ENCODE measurements at places on chromosomes 4 and X.
A peak's percentile ranks its signal among the peaks of the same experiment; 100 is the strongest.

- DNase-seq, result no peak
These were observed 19.5 kb upstream of the SYTL5 start for GRCh38 chrX:37986893-37987292.

DNA sequence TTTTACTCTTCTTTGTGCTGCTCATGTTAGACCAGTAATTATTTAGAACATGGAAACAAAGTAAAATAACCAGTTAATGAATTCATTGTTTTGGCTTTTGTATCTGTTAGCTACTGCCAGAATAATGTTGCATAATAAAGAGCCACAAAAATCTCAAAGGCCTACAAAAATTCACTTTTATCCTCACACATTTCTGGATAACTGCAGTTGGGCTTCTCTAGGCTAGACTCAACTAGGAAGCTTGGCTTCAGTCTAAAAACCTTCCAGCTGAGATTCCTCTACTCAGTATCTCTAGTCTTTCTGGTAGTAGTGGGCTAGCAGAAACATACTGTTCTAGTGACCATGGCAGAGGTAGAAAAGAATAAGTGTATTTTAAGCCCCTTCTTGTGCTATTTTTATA, 73.0 kb downstream of the FAT4 start:
- no peak for DNase-seq

DNA sequence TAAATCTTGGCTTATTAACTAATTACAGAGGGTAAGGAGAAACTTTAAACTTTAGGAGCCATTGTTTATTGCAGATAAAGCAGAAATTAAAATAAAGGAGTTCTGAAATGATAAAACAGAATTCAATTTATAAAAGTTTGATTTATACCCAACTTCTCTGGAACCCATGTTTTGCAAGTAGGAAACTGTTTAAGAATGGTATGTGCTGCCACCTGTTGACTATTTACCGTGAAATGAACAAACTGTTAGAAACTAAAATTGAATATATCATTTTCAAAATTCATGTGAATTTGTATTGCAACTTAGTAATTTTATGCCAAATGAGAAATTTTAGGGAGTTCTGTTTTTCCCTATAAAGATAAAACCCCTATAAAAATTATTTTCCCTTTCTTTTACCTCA, 11.0 kb upstream of the TBC1D8B start:
- DNase-seq, result no peak

DNA sequence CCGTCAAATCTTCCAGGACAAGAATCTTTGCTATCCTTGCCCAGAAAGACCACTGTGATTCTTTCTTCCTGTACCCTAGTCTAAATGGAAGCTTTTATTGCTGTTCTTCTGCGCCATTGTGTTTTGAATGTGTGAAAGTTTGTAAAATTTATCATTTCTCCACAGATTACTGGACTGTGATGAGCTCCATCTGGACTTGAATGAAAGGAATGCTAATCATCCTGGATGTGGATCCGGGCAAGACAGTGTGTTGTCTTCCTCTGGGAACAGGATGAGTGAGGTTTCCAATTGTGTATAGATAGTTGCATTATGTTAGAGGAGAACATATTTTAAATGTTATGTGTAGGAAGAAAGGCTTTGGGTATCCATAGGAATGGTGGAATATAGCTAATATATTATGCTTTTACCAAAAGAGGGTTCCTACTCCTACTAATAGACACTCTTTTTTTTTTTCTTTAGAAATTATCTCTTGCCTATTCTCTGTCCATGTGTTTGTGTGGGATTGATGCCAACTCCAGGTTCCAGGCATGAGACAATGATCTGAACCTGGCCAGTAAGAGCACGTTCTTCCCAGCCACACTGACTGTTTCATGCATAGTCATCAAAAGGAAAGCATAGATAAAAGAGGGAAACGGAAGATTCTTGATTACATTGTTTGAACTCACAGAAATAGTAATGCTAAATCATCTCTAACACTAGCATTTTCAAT, 803.6 kb upstream of the ADGRL3 start:
- no peak for DNase-seq

DNA sequence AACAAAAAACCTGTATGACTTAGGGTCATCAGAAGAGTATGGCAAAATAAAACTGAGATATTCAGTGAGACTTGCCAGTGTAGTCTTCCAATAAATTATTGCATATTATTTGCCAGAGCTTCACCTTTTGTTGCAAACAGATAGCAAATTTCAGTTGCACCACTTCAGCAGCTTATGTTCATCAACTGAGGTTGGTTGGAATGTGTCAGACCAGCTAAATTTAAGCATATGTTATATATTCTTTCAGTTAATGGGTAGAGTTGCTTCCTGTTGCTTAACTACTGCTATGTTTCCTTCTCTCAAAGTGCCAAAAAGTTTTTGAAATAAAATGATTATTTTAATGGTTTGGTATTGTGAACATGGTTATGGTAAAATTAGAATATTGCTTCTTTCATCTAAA, 61.5 kb downstream of the GALNT7 start:
- no peak for DNase-seq

GRCh38 chr4:143921181-143921580, 15.8 kb upstream of the GYPE start:
- DNase-seq, result no peak

GRCh38 chr4:144663834-144664475, 18.0 kb downstream of the HHIP start:
- DNase-seq, result no peak

DNA sequence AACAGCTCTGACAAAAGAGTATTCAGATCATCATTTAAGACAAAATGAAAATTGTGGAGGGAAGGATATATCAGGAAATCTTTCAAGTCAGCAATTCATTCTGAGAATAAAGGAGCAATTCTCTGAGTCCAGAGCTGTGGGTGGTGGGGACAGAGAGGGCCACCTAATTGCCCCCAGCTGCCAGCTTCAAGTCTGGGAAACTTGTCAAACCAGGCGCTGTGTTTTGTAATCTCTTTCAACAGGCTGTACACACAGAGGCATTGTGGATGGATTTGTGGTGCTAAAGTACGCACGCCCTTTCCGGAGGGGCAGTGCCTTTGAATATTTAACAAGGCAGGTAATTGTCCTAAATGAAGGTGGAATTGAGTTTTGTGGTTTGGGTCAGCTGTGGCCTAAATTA, 591.1 kb upstream of the BOD1L1 start:
- DNase-seq, result no peak

DNA sequence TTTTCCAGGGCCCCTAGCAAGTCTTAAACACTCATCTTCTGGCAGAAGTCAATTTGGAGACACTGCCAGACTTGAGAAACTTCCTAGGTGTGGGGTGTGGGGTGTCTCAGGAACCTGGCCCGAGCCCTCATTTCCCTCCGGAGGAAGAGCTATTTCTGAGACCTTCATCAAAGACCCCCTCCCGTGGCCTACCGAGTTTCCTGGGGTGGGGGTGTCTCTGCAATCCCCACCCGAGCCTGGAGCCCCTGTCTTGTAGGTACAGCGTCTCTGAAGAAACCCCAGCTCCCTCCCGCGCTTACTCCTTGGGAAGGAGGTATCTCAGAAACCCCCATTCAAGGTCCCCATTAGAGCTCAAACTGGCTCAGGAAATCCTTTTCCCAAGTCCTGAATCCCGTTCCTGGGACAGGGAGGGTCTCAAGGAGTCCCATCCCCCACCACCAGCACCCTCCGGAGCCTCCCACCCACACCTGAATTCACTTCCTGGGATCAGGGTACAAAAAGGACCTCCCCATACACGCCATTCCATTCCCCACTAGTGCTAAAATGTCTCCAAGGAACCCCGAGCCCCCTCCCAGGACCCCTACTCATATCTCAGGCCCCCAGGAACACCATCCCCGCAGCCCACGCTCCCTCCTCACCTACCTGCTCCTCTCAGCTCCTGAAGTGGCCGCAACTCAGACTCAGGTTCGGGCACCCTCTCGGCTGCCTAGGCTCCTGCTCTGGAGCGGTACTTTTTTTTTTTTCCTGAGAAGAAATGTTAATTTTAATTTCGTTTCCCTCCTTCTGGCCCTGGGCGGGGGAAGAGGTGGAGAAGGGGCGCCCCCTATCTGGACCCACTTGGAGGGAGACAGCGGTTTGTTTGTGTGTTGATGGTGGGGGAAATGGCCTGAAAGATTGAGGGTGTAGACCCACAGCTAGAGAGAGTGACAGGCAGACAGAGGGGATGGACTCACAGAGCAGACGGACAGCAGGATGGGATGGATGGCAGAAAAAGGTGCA, 1.1 kb downstream of the SLC38A5 start:
- DNase-seq, result peak; percentile 62

DNA sequence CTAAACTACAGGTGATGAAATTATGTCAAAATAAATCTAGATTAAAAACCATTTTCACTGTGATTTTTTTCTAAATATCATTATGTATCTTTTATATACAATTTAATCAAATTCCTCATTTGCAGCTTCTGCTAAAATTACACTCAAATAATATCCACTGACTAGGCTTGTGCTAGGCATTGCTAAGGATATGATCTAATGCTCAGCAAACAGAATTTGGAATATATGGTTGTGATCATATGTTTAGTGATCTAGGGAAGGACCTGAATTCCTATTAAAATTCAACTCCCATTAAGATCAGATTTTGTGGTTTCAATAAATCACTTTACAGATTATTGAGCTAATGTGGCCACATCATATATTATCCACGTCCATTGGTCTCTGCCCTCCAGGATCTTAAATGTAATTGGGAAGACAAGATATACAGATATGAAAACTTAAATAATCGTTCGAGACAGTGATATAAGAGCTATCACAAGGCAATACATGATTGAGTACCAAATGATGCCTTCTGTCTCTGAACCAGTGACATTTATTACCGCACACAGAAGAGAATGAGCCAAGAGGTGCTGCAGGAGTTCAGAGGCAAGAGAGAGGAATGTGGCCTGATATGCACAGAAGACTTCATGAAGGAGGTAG, 206.0 kb upstream of the RPS6KA3 start:
- DNase-seq, result no peak

DNA sequence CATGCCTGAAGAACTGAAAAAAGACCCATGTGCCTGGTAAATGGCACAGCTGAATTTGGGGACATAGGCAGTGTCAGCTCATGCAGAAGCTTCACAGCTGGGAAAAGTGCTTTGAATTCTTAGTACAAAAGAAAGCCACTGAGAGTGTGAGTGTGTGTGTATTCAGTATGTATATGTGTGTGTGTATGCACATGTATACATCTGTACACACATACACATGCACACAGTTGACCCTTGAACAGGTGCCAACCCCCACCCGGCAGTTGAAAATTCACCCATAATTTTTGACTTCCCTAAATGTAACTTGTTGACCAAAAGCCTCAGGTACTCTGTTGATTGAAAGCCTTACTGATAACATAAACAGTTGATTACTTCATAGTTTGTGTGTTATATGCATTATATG, 49.5 kb upstream of the ENPP6 start:
- DNase-seq, result no peak

DNA sequence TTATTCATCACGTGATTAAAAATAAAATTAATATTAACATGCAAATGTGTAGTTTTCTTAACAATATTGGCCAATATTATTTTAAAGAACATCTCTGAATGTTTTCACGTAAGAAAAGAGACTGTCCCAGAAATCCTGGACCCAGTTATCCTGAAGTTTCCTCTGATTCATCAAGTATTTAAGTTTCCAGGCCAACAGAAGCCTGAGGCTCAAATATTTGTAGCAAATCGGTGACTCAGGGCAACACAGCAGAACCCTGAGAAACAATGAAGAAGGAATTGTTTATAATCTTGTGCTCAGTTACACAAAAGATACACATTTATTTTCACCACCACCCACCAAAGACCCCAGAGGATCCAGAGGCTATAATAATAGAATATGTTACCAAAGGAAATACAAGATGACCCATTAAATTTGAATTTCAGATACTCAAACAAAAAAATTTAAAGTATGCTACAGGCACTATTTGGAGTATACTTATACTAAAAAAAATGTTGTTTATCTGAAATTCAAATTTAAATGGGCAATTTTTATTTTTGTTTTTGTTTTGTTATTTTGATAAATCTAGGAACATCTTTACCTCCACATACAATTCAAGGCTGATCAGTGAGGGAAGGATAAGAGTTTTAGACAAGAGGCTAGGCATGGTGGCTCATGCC, 33.9 kb upstream of the SLC7A11 start:
- DNase-seq, result no peak

GRCh38 chr4:54764476-54764875, 106.7 kb downstream of the KIT start:
- DNase-seq, result no peak

GRCh38 chr4:90025248-90025647, 101.9 kb upstream of the CCSER1 start:
- DNase-seq, result no peak

DNA sequence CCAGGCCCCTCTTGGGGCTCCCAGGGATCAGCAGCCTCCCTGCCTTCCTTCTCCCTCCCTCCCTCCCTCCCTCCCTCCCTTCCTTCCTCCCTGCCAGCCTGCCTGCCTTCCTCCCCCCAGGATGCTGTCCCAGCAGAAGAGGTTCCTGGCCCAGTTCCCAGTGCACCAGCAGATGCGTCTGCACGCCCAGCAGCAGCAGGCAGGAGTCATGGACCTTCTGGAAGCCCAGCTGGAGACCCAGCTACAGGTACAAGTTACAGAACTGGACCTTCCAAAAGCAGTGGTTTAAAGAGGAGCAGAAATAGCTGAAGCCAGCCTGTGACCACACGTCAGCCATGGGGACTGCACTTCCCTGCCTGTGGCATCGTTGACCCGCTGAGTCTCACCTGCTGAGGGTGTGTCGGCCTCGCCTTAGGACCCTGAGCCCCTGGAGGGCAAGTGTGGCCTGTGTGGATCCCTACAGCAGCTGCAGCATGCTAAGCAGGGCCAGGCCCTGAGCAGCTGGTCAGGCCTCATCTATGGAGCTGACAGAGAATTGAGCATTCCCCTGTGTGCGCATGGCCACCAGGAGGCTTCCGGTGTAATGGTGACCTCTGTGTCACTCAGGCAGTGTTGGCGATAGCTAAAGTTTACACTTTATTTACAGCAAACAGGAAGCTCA, 84.7 kb downstream of the CRMP1 start:
- no peak for DNase-seq

- no peak for DNase-seq
These were observed 1060.6 kb downstream of the STIM2 start for GRCh38 chr4:27921231-27921630.

DNA sequence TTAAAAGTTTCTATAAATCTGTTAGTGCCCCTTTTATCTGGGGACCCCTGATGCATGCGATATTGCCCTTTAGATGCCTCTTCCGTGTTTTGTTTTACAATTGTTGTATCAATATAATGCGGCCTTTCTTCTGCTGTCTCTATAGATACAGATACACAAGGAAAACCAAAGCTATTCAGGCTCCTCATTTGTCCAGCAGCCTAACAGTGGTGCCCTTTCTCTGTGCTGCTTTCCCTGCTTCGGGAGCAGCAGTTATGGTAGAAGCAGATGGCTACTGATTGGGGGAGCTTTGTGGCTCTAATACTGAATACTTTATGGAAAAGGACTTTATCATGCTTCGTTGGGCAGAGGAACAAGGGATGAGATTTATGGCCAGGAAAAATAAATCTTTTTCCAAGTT, 10.6 kb upstream of the PRDM8 start:
- DNase-seq, result no peak
